ENCODE measurements at places on chromosomes 11 and 22. TPM values are rescaled to one million over a fixed set of nuclear protein-coding genes. Genes with fewer than 3 reads are reported as not detected.

DNA sequence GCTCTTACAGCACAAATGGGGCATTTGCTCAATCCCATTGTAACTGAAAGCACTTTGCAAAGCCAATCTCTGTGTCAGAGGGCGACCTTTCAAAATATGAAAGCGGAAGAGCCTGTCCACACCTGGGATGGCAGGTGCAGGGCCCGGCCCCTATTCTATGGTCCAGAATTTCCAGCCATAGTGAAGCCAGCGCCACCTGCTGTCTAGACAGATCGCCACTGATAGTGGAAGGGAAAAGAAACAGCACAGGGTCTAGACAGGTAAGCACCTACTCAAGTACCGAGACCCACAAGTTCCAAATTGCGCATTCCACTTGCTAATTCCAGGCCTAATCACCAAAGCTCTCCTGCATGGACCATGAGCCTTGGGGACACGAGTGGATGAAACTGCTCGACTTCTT is 141.4 kb downstream of the NTM start:
- peak; percentile 71 for DNase-seq

DNA sequence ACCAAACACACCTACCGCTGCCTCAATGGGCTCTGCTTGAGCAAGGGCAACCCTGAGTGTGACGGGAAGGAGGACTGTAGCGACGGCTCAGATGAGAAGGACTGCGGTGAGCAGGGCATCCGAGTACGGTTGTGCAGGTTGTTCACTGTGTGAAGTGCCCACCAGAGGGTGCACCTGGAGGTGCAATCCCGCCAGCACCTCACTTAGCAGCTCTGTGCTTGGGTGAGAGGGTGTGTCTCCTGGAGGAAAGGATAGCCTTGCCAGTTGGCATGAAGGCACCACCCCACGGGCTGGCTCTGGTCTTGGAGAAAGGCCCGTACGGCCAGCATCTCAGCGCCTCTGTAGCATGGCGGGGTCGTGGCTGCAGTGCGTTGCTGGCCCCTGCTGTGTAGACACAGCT is 39.4 kb downstream of the ST14 start:
- no peak for DNase-seq

- DNase-seq, result peak; percentile 89
These were observed 10.7 kb upstream of the GSTP1 start for GRCh38 chr11:67572747-67573419.

GRCh38 chr11:125342281-125342930 is 153.7 kb downstream of the FEZ1 start:
- DNase-seq, result no peak

DNA sequence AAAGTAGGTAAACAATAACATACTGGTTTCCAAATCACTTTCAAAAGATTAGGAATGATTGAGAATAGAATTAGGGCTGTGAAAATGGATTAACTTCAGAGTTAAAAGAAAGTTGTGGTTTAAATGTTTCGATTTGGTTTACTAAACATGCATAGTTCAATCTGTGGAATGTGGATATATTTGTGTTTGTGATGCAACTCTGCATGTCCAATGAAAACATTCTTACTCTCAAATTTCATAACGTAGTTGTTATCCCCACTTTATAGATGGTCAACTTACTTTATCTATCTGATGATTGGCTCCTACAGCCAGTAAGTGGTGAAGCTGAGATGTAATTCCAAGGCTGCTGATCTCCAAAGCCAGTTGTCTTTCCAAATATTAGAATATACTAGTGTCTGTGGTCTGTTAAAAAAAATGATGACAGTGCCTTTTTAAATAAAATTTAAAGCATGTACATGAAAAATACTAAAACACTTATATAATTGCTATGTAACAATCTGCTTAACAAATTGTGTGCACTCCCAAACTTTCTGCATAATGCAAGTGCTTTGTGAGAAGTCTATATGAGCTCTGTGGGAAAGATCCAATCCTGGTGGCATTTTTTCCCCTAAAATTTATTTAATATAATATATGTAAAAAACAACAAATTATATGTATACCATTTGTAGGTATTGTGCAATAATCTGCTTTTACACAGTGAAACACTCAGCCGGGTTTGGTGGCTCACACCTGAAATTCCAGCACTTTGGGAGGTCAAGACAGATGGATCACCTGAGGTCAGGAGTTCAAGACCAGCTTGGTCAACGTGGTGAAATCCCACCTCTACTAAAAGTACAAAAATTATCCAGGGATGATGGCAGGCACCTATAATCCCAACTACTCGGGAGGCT is 9.7 kb upstream of the SIK3 start:
- DNase-seq, result no peak

- DNase-seq, result no peak
These were observed 539.1 kb downstream of the FAM181B start for GRCh38 chr11:82194521-82194920.

- DNase-seq, result peak; percentile 55
These were observed 446 bp downstream of the VSTM5 start for GRCh38 chr11:93849751-93850593.

DNA sequence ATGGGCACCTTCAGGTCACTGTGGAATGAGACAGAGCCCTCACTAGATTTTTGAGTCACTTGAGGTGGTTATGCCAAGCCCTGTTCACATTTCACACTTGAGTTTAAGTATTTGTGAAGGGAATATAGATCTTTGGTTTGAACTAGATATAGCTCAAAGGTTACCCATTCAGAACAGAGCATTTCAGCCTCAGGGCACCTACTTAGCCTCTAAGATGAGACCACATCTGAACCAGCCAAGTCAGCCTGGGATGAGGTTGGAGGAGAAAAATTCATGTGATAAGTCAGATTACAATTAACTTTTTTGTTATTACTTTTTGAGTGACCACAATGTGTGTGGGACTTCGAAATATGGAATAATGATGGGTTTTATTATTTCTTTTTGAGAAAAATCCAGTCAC is 127.8 kb downstream of the TEAD1 start:
- DNase-seq, result peak; percentile 24

- no peak for DNase-seq
These were observed 85.8 kb upstream of the SC5D start for GRCh38 chr11:121206810-121207209.

DNA sequence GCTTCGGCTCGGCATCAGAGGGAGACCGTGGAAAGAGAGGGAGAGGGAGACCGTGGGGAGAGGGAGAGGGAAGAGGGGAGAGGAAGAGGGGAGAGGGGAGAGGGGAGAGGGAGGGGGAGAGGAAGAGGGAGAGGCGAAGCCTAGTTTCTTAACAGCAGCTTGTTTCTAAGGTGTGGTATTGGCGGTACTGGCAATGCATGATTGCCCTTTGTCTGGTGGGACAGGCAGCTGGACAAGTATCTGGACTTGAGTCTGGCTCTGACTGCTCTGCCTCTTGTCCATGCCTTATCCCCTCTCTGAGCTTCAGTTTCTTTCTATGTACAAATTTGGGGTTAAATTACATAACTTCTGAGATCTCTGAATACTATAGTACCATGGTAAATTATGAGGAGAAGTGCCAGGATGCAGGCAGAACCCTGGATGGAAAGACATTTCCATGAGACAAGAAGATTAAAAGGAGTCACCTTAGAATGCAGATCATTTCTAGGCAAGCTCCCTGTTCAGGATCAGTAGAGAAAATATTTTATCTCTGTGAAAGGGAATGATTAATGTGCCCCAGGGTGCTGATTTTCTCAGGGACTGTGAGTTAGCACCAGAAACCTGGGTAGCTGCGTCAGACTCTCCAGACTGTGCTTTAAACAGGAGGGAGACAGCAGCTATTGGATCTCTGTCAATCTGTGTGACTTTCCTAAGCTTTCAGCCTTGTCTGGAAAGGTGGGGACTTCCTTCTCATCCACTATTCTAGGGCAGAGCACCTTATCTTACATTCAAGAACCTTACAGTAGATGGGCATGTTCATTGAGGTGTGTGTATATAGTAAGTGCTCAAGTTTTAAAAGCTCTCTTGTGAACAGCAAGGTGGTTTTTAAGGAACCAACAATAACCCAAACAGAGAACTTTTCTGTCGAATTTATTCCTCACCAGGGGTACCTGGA is 31.9 kb upstream of the CCDC90B start:
- DNase-seq, result no peak

DNA sequence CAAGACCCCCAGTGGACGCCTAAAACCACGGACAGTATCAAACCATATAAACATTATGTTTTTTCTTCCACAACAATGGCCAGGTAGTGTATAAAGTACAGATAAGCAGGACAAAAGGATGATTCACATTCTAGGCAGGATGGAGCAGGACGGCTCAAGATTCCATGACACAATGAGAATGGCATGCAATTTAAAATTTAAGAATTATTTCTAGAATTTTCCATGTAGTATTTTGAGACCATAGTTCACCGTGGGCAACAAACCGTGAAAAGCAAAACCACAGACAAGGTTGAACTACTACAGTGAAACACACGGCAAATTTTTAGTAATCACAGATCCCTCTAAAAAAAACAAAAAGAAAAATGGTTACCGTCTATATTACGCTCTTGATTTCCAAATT is 7.5 kb downstream of the NARS2 start:
- no peak for DNase-seq

YAP1 gene
- 207 TPM for total RNA-seq

ESAM gene
- 5.3 TPM for total RNA-seq

ASRGL1 gene
- total RNA-seq, result 43.3 TPM
